Stimulated activated CD8-positive, alpha-beta memory T cell treated with anti-CD3 and anti-CD28 coated beads, Interleukin-4, amount 100 ng/mL, for 4 hours (primary cell): ENCODE measurements at places on chromosomes 3 and 15.

DNA sequence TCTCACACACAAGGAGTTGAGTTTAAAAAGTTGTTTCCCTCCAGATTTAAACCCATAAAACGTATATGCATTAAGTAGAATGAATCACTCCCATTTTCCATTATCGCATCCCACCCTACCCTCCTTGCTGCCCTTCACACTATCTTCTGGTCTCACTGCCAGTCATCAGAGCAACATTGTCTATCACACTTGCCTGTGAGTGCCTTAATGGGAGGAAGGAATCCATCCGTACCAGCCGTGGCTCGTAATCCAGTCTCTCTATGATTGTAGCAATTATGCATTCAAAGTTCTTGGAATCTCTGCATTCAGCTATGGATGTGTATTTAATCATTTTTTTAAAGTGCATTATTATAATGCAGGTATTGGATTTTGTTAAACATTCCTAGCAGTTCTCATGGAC lies 1.9 kb downstream of the TMEM266 start:
- no peak for DNase-seq

DNA sequence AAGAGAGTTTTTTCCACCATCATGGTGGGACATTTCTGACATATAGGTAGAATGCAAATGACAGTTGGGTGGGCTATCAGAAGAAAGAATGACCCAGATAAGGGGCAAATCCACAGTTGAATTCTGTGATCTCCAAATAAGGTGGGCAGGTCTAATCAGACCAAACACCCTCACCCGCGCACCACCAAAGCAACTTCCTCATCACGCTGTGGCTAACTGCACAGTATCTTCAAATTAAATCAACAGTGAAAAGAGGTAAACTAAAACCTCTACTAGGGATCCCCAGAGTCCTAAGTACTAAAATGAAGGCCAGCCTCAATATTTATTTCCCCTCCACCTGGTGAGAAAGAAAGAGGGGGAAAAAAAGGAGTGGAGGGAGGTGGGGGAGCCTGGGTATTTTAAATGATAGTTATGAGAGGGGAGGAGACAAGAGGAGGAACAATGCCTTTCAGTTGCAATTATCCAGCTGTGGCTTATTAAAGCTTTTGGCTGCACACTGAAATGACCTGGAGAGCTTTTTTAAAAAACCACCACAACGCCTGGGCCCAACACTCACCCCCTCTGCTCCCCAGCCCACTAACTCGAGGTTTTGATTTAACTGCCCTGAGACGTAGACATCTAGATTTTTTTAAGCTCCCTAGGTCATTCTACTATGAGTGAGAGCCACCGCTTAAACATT lies 61.0 kb downstream of the LRIG1 start:
- DNase-seq, result no peak

- DNase-seq, result no peak
Measured at GRCh38 chr15:72284781-72285180, 12.4 kb upstream of the PARP6 start.

- DNase-seq, result no peak
Measured at GRCh38 chr3:78888635-78889034, 879.2 kb downstream of the ROBO1 start.

GRCh38 chr15:85005746-85006145 lies 24.1 kb downstream of the PDE8A start:
- no peak for DNase-seq

DNA sequence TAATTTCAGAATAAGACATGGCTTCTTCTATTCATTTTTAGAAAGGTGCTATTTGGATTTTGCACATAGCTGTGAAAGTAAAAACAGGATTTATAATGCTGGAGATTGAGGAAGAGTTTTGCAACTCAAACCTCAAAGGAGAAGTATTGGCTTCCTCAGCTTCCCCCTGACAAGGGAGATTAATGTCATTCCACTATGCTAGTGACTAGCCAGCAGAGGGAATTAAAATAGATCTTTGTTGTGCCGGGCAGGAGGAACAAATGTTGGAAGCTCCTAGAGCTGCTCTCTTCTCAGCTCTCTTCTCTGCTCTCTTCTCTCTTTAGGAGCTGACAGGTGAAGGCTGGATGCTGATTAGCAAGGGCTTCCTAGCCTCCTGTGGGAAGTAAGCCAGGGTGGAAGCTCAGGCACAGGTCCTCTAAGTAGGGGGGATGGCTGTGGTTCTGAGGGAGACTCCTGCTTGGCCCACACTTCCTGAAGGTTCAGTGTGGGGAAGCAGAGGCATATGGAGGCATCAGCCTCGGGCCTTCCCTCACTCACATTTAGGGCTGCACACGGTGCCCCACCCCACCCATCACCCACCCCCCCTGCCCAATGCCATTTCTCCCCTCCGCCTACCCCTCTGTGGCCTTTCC lies 29.6 kb downstream of the CX3CR1 start:
- no peak for DNase-seq

- no peak for DNase-seq
Measured at GRCh38 chr3:30078736-30079135, 527.7 kb upstream of the TGFBR2 start.

GRCh38 chr15:55914446-55914845 lies 79.0 kb downstream of the NEDD4 start:
- DNase-seq, result no peak

DNA sequence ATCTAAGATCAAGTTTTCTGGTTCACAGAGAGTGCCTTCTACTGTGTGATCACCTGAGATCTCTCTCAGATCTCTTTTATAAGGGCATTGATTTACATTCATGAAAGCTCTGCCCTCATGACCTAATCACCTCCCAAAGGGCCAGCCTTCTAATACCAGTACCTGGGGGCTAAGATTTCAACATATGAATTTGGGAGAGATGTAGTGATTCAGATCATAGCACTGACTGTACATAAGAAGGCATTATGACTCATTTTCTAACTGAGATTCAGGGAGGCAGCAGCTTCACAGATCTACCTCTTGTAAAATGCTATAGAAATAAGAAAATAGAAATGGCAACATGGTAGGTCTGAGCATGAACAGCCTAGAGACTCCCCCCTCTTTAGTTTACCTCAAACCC lies 39.6 kb downstream of the VGLL3 start:
- no peak for DNase-seq

- DNase-seq, result no peak
Measured at GRCh38 chr3:154191520-154191919, 70.3 kb downstream of the ARHGEF26 start.

DNA sequence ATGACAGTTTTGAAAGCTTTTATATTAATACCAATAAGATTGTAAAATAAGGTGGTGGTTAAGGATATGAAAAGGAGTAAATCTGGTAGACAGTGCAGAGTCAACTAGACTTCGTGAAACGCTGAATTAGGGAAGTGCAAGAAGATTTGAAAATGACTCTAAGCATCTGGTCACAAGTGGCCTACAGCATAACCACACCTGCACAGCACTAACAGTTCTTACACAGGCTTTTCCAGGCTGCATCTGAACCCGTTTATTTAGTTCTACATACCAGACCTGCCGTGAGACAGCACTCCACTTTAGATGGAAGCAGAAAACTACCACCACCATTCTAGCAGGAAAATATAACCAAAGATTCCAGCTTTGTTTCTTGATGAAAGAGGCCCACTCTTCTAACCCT lies 1.9 kb downstream of the DMXL2 start:
- no peak for DNase-seq

GRCh38 chr15:100571592-100572167 lies 30.3 kb downstream of the LINS1 start:
- no peak for DNase-seq

DNA sequence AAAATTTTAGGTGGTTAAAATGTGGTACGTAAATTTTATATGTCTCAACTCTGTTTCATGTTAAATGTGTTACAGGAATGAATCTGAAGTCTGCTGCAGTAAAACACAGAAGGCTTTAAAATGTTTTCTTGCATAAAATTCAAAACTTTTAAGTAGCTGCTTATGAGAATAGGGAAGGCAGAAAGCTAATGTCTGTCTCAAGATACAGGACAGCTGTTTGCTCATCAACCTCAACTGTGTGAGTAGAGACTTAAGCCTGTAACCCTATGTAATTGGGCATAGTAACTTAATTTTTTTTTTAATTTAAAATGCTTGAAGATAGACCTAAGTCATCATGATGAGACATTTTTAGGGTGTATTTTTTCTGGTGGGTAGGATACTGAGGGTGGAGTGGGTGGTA lies 38.9 kb downstream of the ZFAND6 start:
- no peak for DNase-seq

DNA sequence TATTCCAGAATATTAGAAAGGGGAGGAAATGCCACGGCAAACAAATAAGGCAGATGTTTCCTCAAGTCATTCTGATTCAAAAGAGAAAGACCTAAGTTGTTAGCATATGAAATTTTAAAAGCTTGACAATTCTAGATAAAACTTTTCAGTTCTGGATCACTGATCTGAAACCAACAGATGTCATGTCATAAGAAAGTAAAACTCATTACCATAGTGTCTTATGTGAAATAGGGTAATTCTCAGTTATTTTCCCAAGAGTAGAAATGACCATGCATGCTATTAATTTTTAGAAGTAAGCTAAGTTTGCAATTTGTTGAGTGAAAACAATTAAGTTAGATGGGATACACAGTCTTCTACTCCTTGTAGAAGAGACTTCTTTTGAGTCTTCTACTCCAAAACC lies 630.3 kb downstream of the NAALADL2 start:
- no peak for DNase-seq

- DNase-seq, result no peak
Measured at GRCh38 chr3:184300378-184300720, 1.3 kb downstream of the PSMD2 start.

GRCh38 chr15:59360896-59361295 lies 11.8 kb downstream of the MYO1E start:
- DNase-seq, result no peak

DNA sequence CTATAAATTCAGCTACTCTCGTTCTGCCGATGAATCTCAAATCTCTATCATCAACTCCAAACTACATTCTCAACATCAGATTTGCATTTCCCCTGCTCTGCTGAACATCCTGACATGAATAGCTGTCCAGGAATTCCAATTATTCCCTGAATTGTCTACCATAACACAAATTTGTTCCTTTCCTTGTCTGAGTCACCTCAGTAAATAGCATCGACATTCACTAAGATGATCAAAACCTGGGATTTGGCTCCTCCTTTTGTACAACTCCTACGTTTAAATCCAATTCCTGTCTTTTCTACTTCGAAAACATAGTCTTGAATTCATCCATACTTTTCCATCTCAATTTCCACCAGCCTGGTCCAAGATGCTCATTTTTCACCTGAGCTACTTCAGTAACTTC lies 107.0 kb downstream of the GREM1 start:
- DNase-seq, result no peak

DNA sequence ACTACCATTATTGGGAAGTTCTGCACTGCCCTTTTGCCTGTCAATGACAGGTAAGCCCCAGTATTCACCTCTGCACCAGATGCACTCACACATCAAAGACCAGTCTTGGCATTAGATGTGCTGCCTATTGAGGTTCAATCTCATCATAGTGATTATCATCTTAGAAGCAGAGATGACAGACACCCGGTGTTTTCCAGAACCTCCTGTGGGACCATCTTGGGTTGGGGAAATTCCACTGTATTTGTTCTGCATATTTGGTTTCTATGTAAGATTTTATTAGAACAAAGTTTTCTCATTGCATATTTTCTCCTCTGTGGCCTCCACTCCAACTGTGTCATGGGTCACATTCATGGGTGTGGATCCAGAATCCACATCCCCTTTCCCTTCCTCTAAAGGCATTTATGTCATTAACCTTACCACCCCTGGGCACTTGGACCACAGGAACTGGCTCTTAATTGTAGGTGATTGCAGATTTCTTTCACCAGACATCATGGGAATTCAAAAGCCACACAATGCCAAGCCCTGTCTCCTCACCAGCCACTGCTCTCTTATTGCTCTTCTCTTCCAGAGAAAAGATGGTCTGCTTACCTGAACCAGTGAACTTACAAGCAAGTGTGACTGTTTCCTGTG lies 31.2 kb downstream of the PLA1A start:
- DNase-seq, result no peak

DNA sequence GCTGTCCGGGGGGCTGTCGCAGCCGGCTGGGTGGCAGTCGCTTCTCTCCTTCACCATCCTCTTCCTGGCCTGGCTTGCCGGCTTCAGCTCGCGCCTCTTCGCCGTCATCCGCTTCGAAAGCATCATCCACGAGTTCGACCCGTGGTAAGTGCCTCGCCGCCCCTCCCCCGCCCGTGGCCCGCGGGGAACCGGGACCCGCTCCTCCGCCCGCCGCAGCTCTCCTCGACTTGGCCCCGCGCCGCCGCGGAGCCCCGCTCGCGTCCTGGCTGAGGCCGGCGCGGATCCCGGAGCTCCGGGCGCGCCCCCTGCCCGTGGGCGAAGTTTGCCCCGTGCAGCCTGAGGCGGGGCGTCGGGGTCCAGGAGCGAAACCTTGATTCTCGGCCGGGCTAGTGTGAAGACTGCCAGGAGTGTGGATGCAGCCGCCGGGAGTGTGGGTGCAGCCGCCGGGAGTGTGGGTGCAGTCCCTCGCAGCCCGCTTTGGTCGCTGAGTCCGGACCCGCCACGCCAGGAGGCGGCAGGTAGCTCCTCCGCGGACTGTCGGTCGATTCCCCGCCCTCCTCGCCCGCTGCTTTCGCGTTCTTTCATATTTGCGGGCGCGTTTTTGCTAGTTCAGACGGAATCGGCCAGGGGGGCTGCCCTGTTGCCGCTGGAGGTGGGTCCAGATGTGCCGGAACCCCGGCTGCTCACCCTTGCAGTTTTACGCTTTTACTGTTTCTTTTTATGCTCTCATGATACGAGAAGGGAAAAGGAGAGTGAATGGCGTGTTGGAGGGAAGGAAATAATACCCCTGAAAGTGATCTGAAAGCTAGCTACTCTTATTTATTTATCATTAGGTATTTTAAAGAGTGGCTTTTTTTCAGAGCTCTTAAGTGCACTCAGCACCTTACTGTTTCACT lies 692 bp downstream of the STT3B start:
- DNase-seq, result no peak

DNA sequence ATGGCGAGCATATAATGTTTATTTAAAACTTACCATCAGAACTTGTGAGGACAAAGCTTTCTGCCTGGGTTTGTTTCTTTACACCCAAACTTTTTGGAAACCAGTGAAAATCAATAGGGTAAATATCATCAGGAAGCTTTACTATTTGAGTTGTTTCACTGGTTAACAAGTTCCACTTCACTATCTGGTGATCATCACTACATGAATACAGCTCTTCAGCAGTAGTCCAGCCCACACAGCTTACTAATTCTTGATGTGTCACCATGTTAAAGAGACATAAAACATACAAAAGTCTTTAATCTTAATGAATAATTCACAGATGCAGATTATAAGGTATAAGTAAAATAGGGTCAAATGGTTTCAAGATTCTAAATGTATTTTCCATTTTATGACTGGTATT lies 17.6 kb downstream of the IFT80 start:
- no peak for DNase-seq
